ENCODE measurements at places on chromosomes 4 and X. TPM values are rescaled to one million over a fixed set of nuclear protein-coding genes. Genes with fewer than 3 reads are reported as not detected.

The PFKFB1 gene
- polyA plus RNA-seq, result not detected

The PRKG2 gene
- not detected for polyA plus RNA-seq

The CCKAR gene
- polyA plus RNA-seq, result not detected

The TLR1 gene
- polyA plus RNA-seq, result 0.32 TPM

The PPP2R2C gene
- 15.1 TPM for polyA plus RNA-seq

The PABPC1L2A gene
- polyA plus RNA-seq, result not detected

The SSX2 gene
- polyA plus RNA-seq, result not detected

The INTU gene
- 10.6 TPM for polyA plus RNA-seq

The ZFP42 gene
- polyA plus RNA-seq, result not detected

The PAGE5 gene
- polyA plus RNA-seq, result not detected

The HS6ST2 gene
- 53.7 TPM for polyA plus RNA-seq

The VSIG1 gene
- 0.32 TPM for polyA plus RNA-seq

The HPGD gene
- polyA plus RNA-seq, result 0.28 TPM

The CT55 gene
- not detected for polyA plus RNA-seq

The DKK2 gene
- polyA plus RNA-seq, result 2.3 TPM

The DGAT2L6 gene
- polyA plus RNA-seq, result not detected

The CXXC4 gene
- polyA plus RNA-seq, result 5.4 TPM

The SPIN2A gene
- polyA plus RNA-seq, result not detected

The AR gene
- 4.4 TPM for polyA plus RNA-seq

The SYNPO2 gene
- 6.7 TPM for polyA plus RNA-seq

The RBPJ gene
- polyA plus RNA-seq, result 51.3 TPM

The DMRTC1B gene
- polyA plus RNA-seq, result 11.2 TPM

The RHOH gene
- polyA plus RNA-seq, result not detected

The HSFX4 gene
- not detected for polyA plus RNA-seq

The F11 gene
- not detected for polyA plus RNA-seq

The CRMP1 gene
- polyA plus RNA-seq, result 165 TPM

The KIF4A gene
- polyA plus RNA-seq, result 0.07 TPM

The MAGED1 gene
- 301 TPM for polyA plus RNA-seq

The STAG2 gene
- 32.3 TPM for polyA plus RNA-seq

The ARX gene
- polyA plus RNA-seq, result 0.66 TPM

The SLC9B1 gene
- 0.64 TPM for polyA plus RNA-seq

The TRPC3 gene
- 361 TPM for polyA plus RNA-seq

The TKTL2 gene
- not detected for polyA plus RNA-seq

The TAF7L gene
- polyA plus RNA-seq, result 0.18 TPM

The ANOS1 gene
- 0.76 TPM for polyA plus RNA-seq

The TMEM154 gene
- polyA plus RNA-seq, result 0.06 TPM

The CENPVL1 gene
- 0.92 TPM for polyA plus RNA-seq

The POU3F4 gene
- polyA plus RNA-seq, result 0.24 TPM

The OTC gene
- not detected for polyA plus RNA-seq

The GABRB1 gene
- polyA plus RNA-seq, result 31.8 TPM

The FHDC1 gene
- polyA plus RNA-seq, result 0.22 TPM

The CT45A8 gene
- polyA plus RNA-seq, result not detected

The CPE gene
- polyA plus RNA-seq, result 852 TPM

The CCDC158 gene
- not detected for polyA plus RNA-seq

The GNRHR gene
- 1.8 TPM for polyA plus RNA-seq

Measured in Purkinje cell (primary cell).